ENCODE measurements at places on chromosomes 11 and 22. TPM values are rescaled to one million over a fixed set of nuclear protein-coding genes. Genes with fewer than 3 reads are reported as not detected.

Gene TESMIN
- total RNA-seq: 5.3 TPM

Gene UBQLNL
- not detected for total RNA-seq

Gene MS4A6A
- 2.7 TPM for total RNA-seq

Gene ELFN2
- not detected for total RNA-seq

DNA sequence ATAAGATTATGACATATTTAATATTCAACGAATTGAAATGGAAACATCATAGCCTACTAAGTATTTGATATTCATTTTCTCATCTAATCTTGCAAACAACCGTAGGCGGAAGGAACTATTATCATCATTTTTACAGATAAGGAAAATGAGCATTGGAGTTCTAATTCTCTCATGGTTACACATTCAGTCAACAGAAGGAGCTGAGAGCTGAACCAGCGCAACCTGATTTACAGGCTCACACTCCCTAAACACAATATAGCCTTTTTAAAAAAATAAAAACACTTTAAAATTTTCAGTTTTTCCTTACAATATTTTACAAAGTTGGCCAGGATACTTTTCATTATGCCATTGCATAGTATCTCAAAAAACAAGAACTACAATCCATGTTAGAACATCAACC is 74.8 kb downstream of the APOL5 start:
- no peaks in the 10 kb centered on the region for H3K4me1 ChIP-seq
- H3K27me3 ChIP-seq: no peaks in the 10 kb centered on the region
- H3K36me3 ChIP-seq: no peaks in the 10 kb centered on the region
- H3K4me3 ChIP-seq: no peak overlapping the region
- no peak for DNase-seq
- peak overlapping the region; percentile 32 for H3K27ac ChIP-seq

GRCh38 chr11:9344061-9344680 is 29.8 kb upstream of the TMEM41B start:
- no peaks in the 10 kb centered on the region for H3K27me3 ChIP-seq
- no peak overlapping the region for H3K4me3 ChIP-seq
- no peaks in the 10 kb centered on the region for H3K36me3 ChIP-seq
- no peaks in the 10 kb centered on the region for H3K4me1 ChIP-seq
- DNase-seq: no peak
- no peak overlapping the region for H3K27ac ChIP-seq

GRCh38 chr11:2516276-2517015 is 71.6 kb downstream of the KCNQ1 start:
- H3K4me3 ChIP-seq: no peak overlapping the region
- no peak for DNase-seq
- H3K27me3 ChIP-seq: no peaks in the 10 kb centered on the region
- no peaks in the 10 kb centered on the region for H3K4me1 ChIP-seq

GRCh38 chr11:11810764-11811726 is 30.7 kb upstream of the USP47 start:
- DNase-seq: no peak
- no peak overlapping the region for H3K27ac ChIP-seq
- H3K27me3 ChIP-seq: no peaks in the 10 kb centered on the region
- no peak overlapping the region for H3K4me3 ChIP-seq
- H3K36me3 ChIP-seq: no peaks in the 10 kb centered on the region

GRCh38 chr11:90113541-90113940 is 20.9 kb upstream of the NAALAD2 start:
- no peak overlapping the region for H3K27ac ChIP-seq
- no peaks in the 10 kb centered on the region for H3K36me3 ChIP-seq
- H3K27me3 ChIP-seq: no peaks in the 10 kb centered on the region
- H3K4me3 ChIP-seq: no peak overlapping the region
- H3K4me1 ChIP-seq: no peaks in the 10 kb centered on the region

DNA sequence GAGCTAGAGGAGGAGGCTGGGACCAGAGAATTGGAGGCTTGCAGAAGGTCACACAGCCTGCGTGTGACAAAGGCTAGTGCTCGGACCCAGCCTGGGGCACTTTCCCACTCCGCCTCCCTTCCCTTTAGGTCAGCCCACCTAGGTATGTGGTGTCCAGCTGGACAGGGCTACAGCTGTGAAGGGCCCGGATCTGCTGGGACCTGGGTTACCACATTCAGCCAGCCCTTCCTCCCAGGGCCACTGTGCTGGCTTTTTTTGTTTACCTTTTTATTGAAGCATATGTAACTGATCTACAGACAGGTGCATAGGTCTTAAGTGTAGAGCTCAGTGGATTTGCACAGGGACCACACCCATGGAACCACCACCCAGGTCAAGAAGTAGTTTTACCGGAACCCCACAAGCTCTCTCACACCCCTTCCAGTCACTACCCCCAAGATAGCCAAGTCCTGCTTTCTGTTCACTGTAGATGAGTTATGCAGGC is 8.7 kb downstream of the CAPN5 start:
- H3K4me3 ChIP-seq: no peak overlapping the region
- no peaks in the 10 kb centered on the region for H3K27me3 ChIP-seq
- peaks cover 35% of the 10 kb centered on the region for H3K4me1 ChIP-seq

DNA sequence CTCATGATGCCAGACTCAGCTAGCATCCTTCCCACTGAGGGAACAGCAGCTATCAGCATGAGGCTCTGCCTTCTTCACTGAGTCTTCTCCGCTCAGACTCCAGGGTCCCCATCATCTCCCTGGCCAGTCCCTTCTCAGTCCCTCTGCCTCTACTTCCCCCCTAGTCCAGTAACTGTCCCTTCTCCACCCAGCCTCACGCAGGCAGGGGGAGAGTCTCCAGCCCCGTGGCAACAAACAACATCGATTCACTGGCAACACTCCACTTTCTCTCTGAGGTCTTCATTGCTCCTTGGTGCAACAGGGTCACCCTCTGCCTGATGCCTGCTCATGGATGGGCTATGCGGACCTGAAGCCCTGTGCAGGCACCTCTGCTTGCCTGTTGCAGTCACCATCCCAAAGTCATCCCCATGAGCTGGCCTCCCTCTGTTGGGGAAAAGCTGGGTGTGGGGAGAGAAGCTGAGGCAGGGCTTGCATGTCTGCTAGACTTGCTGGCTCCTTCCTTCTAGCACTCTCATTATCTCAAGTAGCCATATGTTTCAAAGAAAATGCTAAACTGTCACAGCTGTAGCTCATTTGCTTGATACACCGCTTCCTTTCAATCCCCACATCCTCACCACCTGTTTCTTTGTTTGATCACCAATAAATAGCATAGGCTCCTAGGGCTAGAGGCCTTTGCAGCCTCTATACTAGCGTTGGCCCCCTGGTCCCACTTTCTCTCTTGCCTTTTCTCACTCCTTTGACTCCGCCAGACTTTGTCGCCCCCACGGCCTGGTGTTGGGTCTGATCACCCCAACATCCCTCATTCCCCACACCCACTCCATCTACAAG is 4.3 kb upstream of the BCR start:
- no peak overlapping the region for H3K27ac ChIP-seq
- H3K4me1 ChIP-seq: peaks cover 21% of the 10 kb centered on the region
- H3K36me3 ChIP-seq: no peaks in the 10 kb centered on the region

DNA sequence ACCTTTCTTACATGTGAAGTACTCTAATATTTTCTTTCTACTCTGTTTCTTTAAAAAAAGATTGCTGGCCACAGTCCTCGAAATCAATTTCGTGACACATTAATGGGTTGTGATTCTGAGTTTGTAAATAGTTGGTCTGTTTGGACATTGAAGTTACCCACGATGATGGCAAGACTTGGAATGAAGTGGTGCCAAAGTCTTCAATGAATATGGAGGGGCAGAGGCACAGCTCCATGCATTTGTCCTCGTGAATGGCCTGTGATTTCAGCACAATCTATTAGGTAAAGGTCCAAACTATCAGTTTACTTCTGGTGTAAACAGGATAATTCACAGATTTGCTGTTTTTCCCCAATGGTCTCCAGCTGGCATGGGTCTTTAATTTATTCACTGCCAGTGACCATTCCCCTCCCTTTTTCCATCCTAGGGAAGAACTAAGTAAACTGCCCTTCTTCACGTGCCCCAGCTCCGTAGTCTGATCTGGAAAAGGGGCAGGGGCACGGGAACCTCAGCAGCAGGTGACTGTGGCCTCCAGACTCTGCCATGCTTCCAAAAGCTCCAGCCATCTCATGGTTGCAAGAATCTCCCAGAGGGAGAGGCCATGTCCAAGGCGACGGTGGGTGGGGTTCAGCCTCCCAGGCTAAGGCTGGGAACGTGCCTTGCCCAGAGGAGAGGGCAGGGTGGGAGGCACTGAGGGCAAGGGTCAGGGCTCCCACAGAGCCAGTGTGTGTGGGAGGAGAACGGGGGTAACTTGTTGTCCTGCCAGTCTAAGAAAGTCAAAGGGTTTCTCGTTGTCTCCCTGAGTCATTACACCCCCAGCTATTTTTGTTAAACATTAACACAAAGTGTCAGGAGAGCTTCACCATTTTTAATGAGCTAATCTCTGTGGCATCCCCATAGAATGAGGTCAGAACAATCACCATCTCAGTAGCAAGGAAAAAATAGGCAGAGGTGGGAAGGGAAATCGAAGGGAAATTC is 16.9 kb upstream of the PEX26 start:
- H3K36me3 ChIP-seq: no peaks in the 10 kb centered on the region
- peaks cover 5% of the 10 kb centered on the region for H3K27me3 ChIP-seq
- no peak for DNase-seq
- no peak overlapping the region for H3K4me3 ChIP-seq
- peaks cover 15% of the 10 kb centered on the region for H3K4me1 ChIP-seq

DNA sequence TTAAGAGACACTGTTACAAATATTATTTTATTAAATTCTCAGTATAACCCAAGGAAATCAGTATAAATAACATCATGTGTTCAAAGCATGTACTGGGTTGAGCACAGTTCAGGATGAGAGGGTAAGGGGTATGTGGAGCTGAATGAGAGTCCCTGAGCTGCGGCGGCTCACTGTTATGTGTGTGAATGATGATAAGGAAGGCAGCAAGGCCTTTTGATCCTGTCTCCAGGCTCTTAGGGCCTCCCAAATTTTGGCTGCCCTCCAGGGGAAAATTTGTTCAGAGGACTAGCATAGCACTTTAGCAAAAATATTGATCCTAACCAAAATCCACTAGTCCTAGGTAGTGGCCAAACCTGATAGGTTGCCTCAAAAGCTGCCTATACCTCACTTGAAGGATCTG is 86.1 kb upstream of the SPON1 start:
- H3K27ac ChIP-seq: no peak overlapping the region
- H3K36me3 ChIP-seq: no peaks in the 10 kb centered on the region
- DNase-seq: no peak
- H3K27me3 ChIP-seq: no peaks in the 10 kb centered on the region

DNA sequence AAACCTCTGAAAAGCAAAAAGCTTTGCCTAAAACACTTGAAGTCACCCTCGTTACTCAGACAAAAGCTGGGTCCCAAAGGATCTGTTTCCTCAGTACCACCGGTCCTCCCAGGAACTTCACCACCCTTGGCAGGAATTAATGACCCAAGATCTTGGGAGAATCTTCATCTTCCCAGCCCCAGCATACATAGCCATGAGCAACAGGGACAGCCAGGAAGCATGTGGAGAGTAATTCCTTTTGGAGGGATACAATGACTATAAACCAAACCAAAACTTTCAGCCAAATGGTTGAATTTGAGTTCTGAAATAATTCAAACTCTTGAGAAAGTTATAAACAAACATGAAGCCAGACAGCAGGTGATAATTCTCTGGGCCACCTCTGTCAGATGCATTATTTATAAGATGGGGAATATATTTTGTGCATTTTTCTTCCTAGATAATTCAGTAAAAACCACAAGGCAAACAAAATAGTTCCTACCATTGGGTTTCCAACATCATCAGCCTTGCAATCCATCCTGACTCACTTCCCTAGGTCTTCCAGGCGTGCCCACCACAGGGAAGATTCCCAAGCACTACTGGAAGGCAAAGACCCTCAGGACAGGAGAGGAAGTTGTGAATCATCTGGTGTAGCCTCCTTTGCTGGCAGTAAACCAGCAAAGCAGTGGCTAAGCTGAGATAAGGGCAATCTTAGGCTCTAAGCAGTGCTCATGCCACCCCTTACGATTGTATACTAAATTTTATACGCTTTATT is 71.7 kb upstream of the DRD2 start:
- H3K4me3 ChIP-seq: no peak overlapping the region
- no peaks in the 10 kb centered on the region for H3K36me3 ChIP-seq
- H3K27ac ChIP-seq: no peak overlapping the region
- no peak for DNase-seq
- H3K4me1 ChIP-seq: no peaks in the 10 kb centered on the region
- H3K27me3 ChIP-seq: no peaks in the 10 kb centered on the region

DNA sequence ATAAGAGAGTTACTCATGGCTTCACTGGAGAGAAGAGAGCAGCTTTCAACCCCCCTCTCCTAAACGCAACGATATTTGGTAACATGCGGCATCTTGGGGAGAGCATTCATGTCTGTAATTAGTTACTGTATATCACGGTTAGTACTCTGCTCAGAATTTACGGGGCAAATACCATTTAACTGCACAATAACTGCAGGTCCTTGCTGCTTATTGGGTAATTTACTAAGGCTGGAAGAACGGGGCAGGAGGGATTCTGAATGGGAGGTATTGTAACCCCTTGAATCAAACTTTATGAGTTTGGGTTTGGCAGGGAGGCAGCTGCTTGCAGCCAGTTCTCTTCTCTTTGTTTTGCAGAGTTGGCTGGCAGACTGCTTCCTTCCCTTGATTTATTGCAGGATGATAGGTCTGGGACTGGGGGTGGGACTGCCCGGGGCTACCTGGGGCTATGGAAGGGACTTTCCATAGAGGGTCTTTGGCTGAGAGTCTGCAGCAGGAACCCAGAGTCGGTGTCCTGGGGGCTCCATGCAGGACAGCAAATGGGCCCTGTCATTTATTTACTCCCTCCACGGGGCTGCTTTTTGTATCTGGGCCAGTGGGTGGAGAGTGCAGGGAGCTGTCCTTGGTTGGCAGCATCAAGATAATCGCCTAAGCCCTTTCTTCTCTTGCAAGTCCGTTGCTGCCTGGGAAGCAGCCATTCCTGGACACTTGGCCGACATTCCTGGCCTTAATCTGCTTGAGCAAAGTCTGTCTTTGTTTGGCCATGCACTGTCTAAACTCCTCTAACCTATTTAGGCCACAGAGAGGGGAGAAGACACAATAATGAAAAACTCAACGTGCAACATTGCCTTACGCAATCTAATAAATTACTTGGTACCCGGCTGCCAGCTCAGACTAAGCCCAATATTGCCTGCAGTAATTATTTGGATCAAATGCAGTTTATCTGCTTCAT is 188.9 kb downstream of the ST3GAL4 start:
- H3K27ac ChIP-seq: peak overlapping the region; percentile 5
- H3K36me3 ChIP-seq: no peaks in the 10 kb centered on the region
- peaks cover 16% of the 10 kb centered on the region for H3K4me1 ChIP-seq
- no peak for DNase-seq

GRCh38 chr22:48259991-48260670 is 1497.7 kb downstream of the TBC1D22A start:
- no peaks in the 10 kb centered on the region for H3K36me3 ChIP-seq
- H3K27ac ChIP-seq: no peak overlapping the region
- no peaks in the 10 kb centered on the region for H3K27me3 ChIP-seq
- H3K4me3 ChIP-seq: no peak overlapping the region

- no peak for DNase-seq
- H3K27me3 ChIP-seq: no peaks in the 10 kb centered on the region
- peaks cover 5% of the 10 kb centered on the region for H3K4me1 ChIP-seq
These were observed 50.7 kb downstream of the ZNRF3 start for GRCh38 chr22:28934026-28934425.
